ENCODE measurements at places on chromosomes 1 and 21.
A peak's percentile ranks its signal among the peaks of the same experiment; 100 is the strongest.

DNA sequence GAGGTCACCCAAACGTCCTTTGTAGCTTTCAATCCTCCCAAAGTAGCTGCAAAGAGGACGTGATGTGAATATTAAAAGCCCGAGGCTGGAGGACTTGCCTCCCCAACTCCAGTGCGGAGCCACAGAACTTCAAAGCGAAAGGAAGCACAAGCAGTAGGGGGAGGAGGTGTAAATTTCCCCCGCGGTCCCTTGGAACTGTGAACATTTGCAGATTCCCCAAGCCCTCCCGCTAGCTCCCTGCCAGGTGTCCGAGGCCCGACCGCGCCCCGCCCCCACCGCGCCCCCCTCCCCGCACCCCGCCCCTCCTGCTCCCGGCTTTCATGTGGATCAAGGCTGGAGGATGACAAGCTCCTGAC lies 41.5 kb upstream of the HAO2 start:
- no peak for DNase-seq

- DNase-seq: no peak
These were observed 38.8 kb downstream of the VPS45 start for GRCh38 chr1:150106341-150106740.

DNA sequence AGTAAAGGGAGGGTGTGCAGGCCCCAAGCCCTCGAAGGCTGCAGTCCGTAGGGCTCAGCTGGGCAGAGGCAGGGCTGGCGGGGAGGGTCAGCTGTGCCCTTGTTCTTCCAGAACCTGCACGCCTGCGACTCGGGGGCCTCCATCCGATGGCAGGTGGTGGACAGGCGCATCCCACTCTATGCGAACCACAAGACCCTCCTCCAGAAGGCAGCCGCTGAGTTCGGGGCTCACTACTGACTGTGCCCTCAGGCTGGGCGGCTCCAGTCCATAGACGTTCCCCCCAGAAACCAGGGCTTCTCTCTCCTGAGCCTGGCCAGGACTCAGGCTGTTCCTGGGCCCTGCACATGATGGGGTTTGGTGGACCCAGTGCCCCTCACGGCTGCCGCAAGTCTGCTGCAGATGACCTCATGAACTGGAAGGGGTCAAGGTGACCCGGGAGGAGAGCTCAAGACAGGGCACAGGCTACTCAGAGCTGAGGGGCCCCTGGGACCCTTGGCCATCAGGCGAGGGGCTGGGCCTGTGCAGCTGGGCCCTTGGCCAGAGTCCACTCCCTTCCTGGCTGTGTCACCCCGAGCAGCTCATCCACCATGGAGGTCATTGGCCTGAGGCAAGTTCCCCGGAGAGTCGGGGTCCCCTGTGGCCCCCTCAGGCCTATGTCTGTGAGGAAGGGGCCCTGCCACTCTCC lies 13.6 kb upstream of the LRRC3 start:
- no peak for DNase-seq

DNA sequence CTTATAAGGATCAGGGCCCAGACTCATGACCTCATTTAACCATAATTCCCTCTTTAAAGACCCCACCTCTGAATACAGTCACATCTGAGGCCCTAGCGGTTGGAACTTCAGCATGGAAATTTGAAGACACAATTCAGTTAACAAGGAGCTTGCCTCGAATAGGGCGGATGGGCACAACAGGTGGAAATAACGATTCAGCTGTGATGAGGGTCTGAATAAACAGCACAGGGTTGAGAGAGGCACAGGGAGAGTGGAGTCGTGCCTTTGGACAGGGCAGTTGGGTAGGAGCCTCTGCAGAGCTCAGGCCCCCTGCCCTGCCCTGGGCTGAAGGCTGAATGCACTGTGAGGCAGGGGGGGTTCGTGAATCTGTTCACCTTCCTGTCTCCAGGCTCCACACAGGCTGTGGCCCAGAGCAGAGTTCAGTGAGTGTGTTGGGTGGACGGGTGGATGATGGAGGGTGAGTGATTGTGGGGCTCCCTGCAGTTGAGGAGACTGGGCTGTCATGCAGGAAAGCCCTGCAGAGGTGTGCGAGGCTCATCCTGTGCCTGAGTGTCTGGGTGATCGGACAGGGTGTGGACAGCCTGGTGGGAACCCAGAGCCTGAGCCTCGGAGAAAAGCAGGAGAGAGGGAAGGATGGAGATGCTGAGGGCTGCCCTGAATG lies 243.1 kb downstream of the FOXD2 start:
- DNase-seq: no peak

DNA sequence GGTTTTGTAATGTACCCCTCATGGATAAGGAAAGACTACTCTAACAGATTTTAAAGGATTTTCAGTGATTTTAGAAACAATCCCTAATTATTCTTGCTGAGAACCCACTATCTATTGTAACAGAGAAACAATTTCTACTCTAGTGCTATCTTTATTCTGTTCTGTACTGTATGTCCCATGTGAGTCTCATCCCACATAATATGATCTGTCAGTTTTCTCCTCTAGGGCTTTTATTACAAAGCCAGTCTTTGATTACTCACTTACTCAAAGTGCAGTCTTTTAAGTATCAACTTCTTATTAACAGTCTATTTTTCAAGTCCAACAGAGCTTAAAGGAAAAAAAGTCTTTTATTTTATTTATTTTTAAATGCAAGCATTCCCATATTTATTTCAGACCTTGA lies 54.8 kb downstream of the CTH start:
- no peak for DNase-seq

DNA sequence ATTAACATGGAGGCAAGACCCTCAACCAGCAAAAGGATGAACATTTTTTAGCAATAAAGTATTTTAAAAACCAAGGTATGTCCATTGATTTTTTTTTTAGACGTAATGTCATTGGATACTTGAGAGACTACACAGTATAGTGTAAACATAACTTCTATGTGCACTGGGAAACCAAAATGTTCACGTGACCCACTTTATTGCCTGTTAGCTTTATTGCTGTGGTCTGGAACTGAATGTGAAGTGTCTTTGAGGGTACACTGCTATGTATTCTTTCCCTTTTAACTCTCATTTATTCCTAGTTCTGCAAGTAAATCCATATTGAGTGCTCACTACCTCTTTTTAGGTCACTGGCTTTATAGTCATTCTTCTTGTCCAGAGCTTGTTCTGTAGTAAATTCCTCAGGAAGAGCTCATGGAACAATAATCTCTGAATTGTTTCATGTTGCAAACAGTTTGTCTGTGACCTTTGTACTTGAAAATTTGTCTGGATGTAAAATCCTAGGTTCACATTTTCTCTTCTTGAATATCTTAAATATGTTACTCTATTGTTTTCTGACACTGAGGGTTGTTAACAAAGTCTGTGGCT lies 20.6 kb downstream of the ABCD3 start:
- DNase-seq: no peak

DNA sequence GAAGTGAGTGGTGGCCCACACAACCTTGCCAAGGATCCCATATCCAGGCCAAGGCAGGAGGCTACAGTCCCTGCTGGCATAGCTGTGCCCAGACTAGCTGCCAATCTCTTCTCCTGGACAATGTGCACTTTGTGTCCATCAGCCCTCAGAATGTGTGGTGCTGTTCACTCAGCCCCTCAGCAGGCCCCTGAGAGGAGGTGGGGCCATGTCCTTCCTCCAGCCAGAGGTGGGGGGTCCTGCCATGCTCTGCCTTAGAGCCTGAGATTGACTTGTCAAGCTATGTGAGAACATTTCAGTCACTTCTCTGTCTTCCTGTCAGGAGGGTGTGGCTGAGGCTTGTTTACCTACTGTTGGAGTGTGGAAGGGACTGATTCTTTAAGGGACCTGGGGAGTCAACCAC lies 1.4 kb downstream of the NCF2 start:
- no peak for DNase-seq

GRCh38 chr21:46468108-46468774 lies 9.6 kb downstream of the DIP2A start:
- no peak for DNase-seq

- no peak for DNase-seq
These were observed 13.4 kb downstream of the ENTREP3 start for GRCh38 chr1:155241841-155242264.

DNA sequence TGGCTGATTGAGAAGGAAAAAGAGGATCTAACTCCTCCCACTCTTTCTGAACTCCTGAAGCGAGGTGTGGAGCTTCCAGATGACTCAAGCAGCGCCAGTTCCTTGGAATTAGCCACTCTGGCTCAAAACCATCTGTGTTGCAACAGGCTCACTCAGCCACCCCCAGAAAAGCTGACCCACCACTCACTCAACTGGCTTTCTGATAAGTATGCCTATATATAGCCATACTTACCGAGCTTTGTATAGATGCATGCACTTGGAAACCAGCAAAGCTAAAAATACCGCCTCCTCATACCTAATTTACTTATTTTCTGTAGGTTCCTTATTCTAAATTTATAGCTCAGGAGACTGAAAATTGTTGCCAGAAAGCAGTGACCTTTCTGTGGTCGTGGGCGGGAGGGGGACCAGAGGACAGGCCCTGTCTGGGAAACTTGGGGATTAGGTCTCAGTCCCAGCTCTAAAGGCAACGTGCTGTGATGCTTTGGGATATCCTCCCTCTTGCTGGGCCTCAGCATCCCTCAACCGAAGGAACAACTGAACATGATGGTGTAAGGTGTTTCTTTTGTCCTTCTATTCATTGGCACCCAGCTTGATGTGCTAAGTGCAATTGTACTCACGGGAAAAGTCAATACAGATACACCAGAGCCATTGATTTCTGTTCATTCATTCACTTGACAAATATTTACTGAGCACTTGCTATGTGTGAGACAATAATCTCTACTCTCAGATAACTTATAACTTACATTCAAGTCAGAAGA lies 65.7 kb downstream of the NENF start:
- no peak for DNase-seq

GRCh38 chr1:7207875-7208646 lies 422.8 kb downstream of the CAMTA1 start:
- DNase-seq: no peak

DNA sequence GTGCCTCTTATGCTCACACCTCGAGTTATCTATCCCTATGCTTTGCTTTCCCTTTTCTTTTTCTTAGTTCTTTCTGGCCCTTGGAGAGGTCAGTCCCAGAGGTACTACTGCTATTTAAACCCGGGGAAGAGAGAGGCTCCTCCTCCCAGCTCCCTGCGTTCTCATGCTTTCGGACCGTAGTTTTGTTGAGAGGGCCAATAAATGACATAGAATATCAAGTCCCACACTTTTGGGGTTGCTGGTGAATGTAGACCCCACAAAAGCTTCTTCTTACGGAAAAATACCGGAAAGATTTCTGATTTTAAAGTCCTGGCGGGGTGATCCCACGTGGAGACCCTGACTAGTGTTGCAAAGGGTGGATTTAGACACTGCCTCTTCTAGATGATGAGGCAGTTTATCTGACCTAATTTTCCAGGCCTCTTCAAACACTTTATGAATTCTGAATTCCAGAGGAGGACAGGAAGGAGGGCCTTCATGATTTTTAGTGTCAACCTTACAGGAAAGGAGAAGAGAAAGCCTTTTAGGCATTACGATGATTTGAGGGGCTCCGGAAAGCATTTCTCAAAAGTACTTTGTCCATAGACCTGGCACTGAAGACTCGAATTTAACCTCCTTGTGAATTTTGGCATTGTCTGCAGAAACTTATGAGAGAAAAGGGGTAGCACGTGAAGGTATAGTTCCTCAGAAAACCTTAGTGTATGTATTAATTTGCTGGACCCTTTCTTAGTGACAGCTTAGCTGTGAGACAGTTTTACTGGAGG lies 694 bp downstream of the TMEM167B start:
- no peak for DNase-seq

GRCh38 chr1:56957931-56958330 lies 7.9 kb downstream of the C8B start:
- DNase-seq: no peak

DNA sequence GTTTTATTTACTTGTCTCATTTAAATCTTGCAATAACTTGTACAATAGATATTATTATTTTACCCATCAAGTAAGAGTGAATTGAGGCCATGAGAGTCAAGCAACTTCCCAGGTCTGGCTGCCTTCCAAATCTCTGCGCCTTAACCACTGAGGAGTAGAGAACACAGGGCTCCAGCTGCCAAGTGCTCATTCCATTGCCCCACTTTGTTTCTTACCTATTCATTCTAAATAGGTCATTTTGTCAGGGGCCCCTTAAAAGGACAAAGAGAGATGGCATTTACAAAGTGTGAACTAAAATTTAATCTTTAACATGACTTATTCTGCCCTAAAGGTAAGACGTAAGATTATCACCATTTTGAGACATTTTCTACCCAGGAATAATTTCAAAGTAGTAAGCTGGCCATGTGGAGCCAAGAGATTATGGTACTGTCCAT lies 3.5 kb downstream of the PPP1R15B start:
- DNase-seq: no peak

GRCh38 chr1:200971428-200971903 lies 52.0 kb downstream of the KIF21B start:
- DNase-seq: no peak

DNA sequence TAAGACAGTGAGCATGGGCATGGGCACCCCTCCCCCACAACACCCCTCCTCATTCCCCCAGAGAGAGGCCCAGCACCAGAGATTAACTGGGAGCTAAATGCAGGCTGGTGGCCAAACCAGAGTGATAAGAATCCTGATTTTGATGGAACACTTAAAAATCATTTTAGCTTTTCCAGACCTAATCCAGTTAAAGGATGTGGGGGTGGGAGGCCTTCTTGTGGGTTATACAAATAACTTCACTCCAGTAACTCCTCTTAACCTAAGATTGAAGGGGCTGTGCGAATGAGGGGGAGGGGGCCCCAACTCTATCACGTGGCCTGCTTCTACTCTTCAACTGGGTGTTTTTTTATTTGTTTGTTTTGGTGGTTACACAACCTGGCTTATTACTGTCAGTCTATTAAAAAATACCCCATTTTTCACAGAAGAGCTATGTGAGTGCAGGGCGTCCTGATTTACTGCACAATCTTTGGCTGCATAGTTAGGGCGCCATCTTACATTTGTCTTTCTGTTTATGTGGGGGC lies 398.1 kb upstream of the LYPLAL1 start:
- DNase-seq: no peak

- DNase-seq: peak; percentile 12
These were observed 154.3 kb upstream of the COL6A1 start for GRCh38 chr21:45827302-45827692.

DNA sequence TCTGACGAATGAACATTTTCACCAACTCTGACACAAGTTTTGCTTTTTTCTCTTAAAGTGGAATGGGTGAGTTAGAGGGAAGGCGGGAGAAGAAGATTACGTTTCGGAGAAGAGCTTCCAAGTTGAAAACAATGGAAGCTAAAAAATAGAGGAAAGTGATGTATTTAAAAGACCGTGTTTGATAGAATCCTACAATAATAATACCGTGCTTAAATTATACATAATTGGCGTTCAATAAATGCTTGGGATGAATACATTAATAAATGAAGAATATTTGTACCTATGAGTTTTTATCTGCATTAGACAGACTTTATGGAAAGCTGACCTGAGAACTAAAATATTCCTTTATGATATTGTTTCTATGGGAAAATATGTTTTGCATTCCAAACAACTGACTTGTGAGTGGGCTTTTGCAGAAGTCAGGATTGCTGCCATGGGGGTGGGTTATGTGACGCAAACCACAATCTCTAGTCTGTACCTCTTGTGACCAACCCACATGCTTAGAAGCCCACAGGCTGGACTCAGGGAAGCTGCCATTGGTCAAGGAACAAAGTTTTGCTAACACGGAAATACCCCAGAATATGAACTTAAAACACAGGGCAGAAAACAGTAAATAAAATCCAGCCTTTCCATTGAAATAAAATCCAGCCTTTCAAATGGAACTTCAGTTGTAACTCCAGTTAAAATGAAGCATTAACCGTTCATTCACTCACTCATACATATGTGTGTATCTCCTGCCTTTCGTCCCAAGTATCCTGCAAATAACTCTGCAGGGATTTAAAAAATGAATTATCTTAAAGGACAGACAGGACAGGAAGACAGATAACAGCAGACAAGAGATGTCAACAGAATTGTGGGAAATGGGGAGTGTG lies 21.3 kb upstream of the ATF3 start:
- DNase-seq: no peak

Data from SIG-M5 (cell line).